ENCODE measurements at places on chromosomes 3 and 15. TPM values are rescaled to one million over a fixed set of nuclear protein-coding genes. Genes with fewer than 3 reads are reported as not detected.

GRCh38 chr3:159151130-159151529 lies 349.3 kb downstream of the MFSD1 start:
- no peak overlapping the region for H3K4me3 ChIP-seq
- peaks cover 2% of the 10 kb centered on the region for H3K4me1 ChIP-seq
- H3K27ac ChIP-seq, result no peak overlapping the region
- DNase-seq, result no peak

- no peaks in the 10 kb centered on the region for H3K27me3 ChIP-seq
- no peak overlapping the region for H3K4me3 ChIP-seq
- no peak overlapping the region for H3K27ac ChIP-seq
- no peaks in the 10 kb centered on the region for H3K4me1 ChIP-seq
- no peak for DNase-seq
- H3K36me3 ChIP-seq, result peaks cover 75% of the 10 kb centered on the region
Measured at GRCh38 chr15:48999314-48999713, 35.6 kb upstream of the SHC4 start.

GRCh38 chr15:91660174-91660649 lies 193.3 kb upstream of the SLCO3A1 start:
- H3K36me3 ChIP-seq, result no peaks in the 10 kb centered on the region
- no peaks in the 10 kb centered on the region for H3K4me1 ChIP-seq
- H3K4me3 ChIP-seq, result no peak overlapping the region
- no peak for DNase-seq
- H3K27ac ChIP-seq, result no peak overlapping the region

- H3K4me3 ChIP-seq, result no peak overlapping the region
- peaks cover 5% of the 10 kb centered on the region for H3K27me3 ChIP-seq
- no peaks in the 10 kb centered on the region for H3K4me1 ChIP-seq
- no peaks in the 10 kb centered on the region for H3K36me3 ChIP-seq
- DNase-seq, result no peak
- no peak overlapping the region for H3K27ac ChIP-seq
Measured at GRCh38 chr15:60935130-60935529, 294.0 kb downstream of the RORA start.

DNA sequence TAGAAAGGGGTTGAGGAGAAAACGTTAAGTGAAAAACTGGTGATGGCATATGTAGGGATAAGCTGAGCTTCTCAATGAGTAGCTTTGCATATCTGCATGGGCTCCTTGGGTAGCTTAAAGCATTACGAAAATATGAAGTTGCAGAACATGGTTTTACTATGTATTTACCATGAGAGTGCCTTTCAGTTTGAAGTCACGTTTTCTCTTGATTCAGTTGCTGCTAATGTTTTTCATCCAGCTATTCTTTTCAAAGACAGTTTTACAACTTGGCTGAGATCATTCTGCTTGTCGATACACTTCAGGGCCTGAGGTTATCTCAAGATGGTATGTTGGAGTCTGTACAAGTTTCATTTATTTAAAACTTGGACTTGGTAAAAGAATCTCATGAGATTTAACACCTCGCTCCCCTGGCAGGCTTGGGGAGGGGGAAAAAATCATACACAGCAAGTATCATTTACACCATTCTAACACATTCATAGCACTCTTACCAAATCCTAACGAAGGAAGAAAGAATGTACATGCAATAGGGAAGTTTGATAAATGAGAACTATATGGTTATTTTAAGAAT lies 103.3 kb upstream of the CMC1 start:
- no peaks in the 10 kb centered on the region for H3K4me1 ChIP-seq
- DNase-seq, result no peak
- no peak overlapping the region for H3K4me3 ChIP-seq

DNA sequence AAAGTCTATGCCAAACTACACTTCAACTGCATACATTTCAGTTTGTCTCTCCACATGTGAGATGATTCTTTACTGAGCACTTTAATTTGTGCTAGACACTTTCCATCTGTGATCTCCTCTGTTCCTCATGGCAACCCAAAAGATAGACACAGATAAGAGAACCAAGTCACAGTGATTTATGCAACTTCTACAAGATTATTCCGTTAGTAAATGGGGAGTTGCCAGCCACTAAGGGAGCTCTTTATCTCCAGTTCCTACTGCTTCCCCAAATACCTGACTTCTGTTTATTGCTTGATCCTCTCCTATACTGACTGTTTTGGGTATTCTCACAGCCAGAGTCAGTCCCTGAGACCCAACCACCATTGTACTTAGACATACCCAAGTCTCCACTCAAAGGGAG lies 24.1 kb upstream of the AKAP13 start:
- H3K27ac ChIP-seq, result no peak overlapping the region
- no peak for DNase-seq
- H3K36me3 ChIP-seq, result no peaks in the 10 kb centered on the region
- H3K4me1 ChIP-seq, result peaks cover 17% of the 10 kb centered on the region
- H3K4me3 ChIP-seq, result no peak overlapping the region

DNA sequence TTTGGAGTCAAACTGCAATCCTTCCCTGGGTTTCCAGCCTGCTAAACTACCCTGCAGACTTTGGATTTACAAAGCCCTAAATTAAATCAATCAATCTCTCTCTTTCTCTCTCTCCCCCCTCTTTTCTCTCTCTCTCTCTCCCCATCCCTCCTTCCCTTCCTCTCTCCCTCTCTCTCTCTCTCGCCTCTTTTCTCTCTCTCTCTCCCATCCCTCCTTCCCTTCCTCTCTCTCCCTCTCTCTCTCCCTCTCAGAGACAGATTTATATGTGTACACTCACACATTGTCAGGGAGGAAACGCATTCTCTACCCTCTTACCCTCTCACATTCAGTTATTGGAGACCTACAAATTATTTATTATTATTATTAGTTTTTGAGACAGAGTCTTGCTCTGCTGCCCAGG lies 47.0 kb downstream of the GRK7 start:
- peaks cover under 1% of the 10 kb centered on the region for H3K27me3 ChIP-seq
- no peak overlapping the region for H3K27ac ChIP-seq
- DNase-seq, result no peak
- no peak overlapping the region for H3K4me3 ChIP-seq
- H3K36me3 ChIP-seq, result no peaks in the 10 kb centered on the region

DNA sequence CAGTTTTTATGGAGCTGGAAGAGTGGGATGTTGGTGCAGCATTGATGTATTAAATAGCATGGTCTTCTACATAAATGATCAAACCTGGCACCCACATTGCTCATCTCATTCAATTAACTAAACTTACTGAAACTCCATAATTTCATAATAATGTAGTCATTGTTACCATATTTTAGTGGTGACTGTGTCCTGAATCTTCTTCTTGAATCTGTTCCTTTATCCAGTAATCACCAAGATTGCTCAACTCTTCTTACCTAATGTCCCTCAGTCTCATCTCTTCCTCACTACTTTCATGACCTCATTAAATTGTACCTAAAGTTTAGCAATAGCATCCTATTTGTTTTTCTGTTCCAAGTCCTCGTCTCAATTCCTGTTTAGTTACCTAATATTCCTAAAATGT lies 69.8 kb downstream of the FGF7 start:
- H3K4me3 ChIP-seq, result no peak overlapping the region
- no peak overlapping the region for H3K27ac ChIP-seq
- no peaks in the 10 kb centered on the region for H3K36me3 ChIP-seq
- DNase-seq, result no peak
- no peaks in the 10 kb centered on the region for H3K4me1 ChIP-seq

GRCh38 chr3:24302396-24302795 lies 192.3 kb downstream of the THRB start:
- H3K27ac ChIP-seq, result no peak overlapping the region
- H3K27me3 ChIP-seq, result no peaks in the 10 kb centered on the region
- no peak overlapping the region for H3K4me3 ChIP-seq

GRCh38 chr3:174268586-174268985 lies 590.5 kb upstream of the NAALADL2 start:
- no peak overlapping the region for H3K27ac ChIP-seq
- no peaks in the 10 kb centered on the region for H3K27me3 ChIP-seq

DNA sequence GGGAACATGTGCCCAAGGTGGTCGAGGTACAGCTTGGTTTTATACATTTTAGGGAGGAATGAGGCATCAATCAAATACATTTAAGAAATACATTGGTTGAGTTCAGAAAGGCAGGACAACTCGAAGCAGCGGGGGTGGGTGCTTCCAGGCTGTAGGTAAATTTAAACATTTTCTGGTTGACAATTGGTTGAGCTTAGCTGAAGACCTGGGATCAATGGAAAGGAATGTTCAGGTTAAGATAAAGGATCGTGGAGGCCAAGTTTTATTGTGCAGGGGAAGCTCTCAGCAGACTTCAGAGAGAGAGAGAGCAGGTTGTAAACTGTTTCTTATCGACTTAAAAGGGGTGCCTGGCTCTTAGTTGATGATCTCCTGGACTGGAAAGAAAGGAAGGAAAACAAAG lies 11.3 kb downstream of the CPN2 start:
- peaks cover 12% of the 10 kb centered on the region for H3K27me3 ChIP-seq
- H3K27ac ChIP-seq, result no peak overlapping the region
- no peak overlapping the region for H3K4me3 ChIP-seq
- DNase-seq, result no peak

- no peaks in the 10 kb centered on the region for H3K27me3 ChIP-seq
- H3K4me3 ChIP-seq, result no peak overlapping the region
- H3K4me1 ChIP-seq, result no peaks in the 10 kb centered on the region
- no peak overlapping the region for H3K27ac ChIP-seq
- DNase-seq, result no peak
- H3K36me3 ChIP-seq, result no peaks in the 10 kb centered on the region
Measured at GRCh38 chr3:147472846-147473245, 63.7 kb downstream of the ZIC1 start.

GRCh38 chr3:122893754-122894668 lies 99.1 kb downstream of the SLC49A4 start:
- no peak overlapping the region for H3K4me3 ChIP-seq
- no peaks in the 10 kb centered on the region for H3K36me3 ChIP-seq
- H3K27me3 ChIP-seq, result peaks cover 6% of the 10 kb centered on the region
- H3K4me1 ChIP-seq, result peaks cover 24% of the 10 kb centered on the region
- no peak overlapping the region for H3K27ac ChIP-seq

GRCh38 chr15:80581976-80582375 lies 113.1 kb upstream of the ABHD17C start:
- H3K36me3 ChIP-seq, result no peaks in the 10 kb centered on the region
- no peaks in the 10 kb centered on the region for H3K4me1 ChIP-seq
- H3K27ac ChIP-seq, result no peak overlapping the region

GRCh38 chr3:188218603-188219002 lies 64.6 kb downstream of the LPP start:
- H3K36me3 ChIP-seq, result peaks cover 5% of the 10 kb centered on the region
- H3K4me3 ChIP-seq, result no peak overlapping the region
- peaks cover 28% of the 10 kb centered on the region for H3K4me1 ChIP-seq
- H3K27me3 ChIP-seq, result no peaks in the 10 kb centered on the region
- DNase-seq, result no peak

DNA sequence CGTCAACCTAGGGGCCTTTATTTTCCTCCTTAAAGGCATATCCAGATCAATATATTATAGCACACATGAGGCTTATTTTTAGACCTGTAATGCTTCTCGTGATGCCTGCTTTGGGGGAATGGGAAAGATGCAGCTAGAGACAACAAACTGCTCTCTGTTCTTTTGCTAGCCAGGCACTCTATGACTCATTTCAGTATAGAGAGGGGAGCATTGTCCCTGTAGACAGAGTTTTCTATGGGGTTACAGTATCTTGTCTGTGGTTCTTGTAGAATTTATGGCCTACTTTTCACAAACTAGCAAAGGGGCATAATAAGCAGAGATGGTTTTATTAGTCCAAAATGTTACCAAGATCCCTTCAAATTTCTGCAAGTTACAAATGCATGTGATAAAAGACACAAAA lies 305.6 kb downstream of the LSAMP start:
- DNase-seq, result no peak
- H3K27ac ChIP-seq, result no peak overlapping the region
- no peak overlapping the region for H3K4me3 ChIP-seq

- H3K4me3 ChIP-seq, result no peak overlapping the region
- no peaks in the 10 kb centered on the region for H3K36me3 ChIP-seq
- no peak overlapping the region for H3K27ac ChIP-seq
- H3K4me1 ChIP-seq, result no peaks in the 10 kb centered on the region
Measured at GRCh38 chr15:71273731-71274447, 158.6 kb downstream of the THSD4 start.

GRCh38 chr3:105119801-105120340 lies 246.8 kb upstream of the ALCAM start:
- DNase-seq, result no peak
- no peaks in the 10 kb centered on the region for H3K4me1 ChIP-seq
- H3K4me3 ChIP-seq, result no peak overlapping the region
- no peak overlapping the region for H3K27ac ChIP-seq
- no peaks in the 10 kb centered on the region for H3K27me3 ChIP-seq

DNA sequence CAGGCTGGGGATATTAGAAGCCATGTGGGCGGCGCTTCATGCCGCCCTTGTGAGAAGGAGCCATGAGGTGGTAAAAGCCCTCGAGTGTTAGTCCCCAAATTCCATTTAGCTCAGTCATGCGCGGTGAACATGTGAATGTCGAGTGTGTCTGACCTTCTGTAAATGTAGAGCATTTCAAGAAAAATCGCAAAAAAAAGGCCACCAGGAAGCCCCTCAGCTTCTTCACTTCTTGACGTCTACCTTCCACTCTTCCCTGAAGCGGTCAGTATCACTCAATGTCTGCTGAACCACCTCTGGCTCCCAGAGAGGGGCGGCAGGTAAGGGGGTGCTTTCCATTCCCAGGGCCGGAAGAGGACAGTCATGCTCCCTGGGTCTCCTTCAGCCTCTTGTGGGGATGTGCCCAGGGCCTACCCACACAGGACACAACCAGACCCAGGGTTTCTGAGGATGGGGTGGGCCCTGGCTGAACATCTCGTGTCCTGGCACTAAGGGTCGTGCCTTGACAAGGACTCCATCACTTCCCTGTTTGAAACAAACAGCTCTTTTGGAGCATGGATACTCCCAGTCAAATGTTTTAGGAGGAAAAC lies 274.9 kb downstream of the FAM43A start:
- no peaks in the 10 kb centered on the region for H3K4me1 ChIP-seq
- no peak for DNase-seq
- no peak overlapping the region for H3K27ac ChIP-seq

- no peaks in the 10 kb centered on the region for H3K36me3 ChIP-seq
- H3K4me3 ChIP-seq, result no peak overlapping the region
- peaks cover 5% of the 10 kb centered on the region for H3K27me3 ChIP-seq
- no peaks in the 10 kb centered on the region for H3K4me1 ChIP-seq
- DNase-seq, result no peak
- H3K27ac ChIP-seq, result no peak overlapping the region
Measured at GRCh38 chr3:135809021-135809634, 156.4 kb upstream of the PPP2R3A start.

GRCh38 chr3:196227121-196227561 lies 10.8 kb downstream of the SLC51A start:
- no peaks in the 10 kb centered on the region for H3K36me3 ChIP-seq
- no peak for DNase-seq
- H3K27me3 ChIP-seq, result no peaks in the 10 kb centered on the region

Gene PAK6
- total RNA-seq, result 0.40 TPM

Gene POLQ
- total RNA-seq, result 1.4 TPM

Gene CXCR6
- total RNA-seq, result not detected

Gene TICRR
- total RNA-seq, result 0.69 TPM

Gene BNC1
- not detected for total RNA-seq

Gene HHATL
- not detected for total RNA-seq

Gene GOLGA6A
- not detected for total RNA-seq

Gene GPR62
- not detected for total RNA-seq

Gene THRB
- total RNA-seq, result 0.31 TPM

Gene RETNLB
- not detected for total RNA-seq

Gene TNNC1
- total RNA-seq, result not detected
